ENCODE measurements at places on chromosomes 2 and 18. TPM values are rescaled to one million over a fixed set of nuclear protein-coding genes. Genes with fewer than 3 reads are reported as not detected.

GRCh38 chr2:160816916-160817499 is 323.4 kb upstream of the RBMS1 start:
- DNase-seq, result no peak

DNA sequence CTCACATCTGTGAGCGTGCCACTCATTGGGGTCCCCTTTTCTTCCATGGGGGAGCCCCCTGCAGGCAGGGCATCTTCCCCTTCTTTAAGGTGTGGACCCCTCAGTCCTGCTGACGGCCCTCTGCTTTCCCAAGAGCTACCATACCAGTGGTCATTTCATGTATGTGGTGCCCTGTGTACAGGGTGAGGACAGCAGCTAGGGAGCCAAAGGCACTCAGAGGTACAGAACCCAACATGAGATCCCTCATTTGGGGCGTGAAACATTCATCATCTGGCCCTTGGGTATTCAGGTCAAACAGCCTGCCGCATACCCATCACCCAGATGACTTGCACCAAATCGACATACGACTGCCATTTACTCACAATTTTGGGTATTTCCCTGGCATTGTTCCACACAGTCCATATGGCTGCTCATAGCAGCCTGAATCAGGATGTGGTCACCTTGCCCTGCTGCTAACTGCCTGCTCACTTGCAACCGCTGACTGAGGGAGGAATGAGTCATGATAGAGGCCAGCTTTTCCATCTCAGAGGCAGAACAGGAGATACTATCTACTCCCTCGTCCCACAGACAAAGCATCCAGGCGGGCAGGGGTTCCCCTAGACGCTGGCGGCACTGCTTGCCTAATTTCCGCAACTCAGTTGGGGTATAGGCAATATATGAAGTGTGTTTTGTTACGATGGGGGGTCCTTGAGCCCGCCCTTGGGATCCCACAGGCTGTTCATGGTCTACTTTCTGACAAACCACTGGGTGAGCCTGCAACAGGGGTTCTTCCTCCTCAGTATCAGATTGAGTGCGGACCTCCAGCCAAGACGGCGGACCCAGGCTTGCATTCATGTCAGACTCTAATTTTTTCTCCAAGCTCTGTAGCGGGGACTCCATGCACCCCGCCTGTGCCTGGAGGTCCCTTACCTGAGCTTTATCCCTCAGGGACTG is 228.6 kb downstream of the SATB2 start:
- DNase-seq, result no peak

- DNase-seq, result no peak
These were observed 382.1 kb downstream of the OSR1 start for GRCh38 chr2:18976168-18976961.

GRCh38 chr2:36270758-36271157 is 84.8 kb upstream of the CRIM1 start:
- DNase-seq, result no peak

DNA sequence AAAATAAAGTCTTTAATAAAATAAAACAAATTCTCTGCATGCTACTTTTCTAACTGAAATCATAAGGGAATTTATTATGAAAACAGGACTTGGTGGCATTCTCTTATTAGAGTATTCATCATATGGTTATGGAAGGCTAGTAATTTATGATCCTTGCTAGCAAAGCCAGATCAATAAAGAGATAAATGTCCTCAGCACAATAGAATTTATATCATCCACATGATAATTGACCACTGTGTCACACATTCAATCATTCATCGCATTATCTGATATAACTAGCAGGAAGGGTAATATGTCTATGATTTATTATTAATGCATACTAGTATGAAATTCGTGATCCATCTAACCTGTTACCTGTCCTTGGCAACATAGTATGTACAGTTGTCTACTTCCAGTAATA is 175.8 kb downstream of the MYO3B start:
- DNase-seq, result no peak

GRCh38 chr2:114598329-114598728 is 155.9 kb downstream of the DPP10 start:
- DNase-seq, result no peak

GRCh38 chr2:25386971-25387875 is 45.5 kb upstream of the DNMT3A start:
- DNase-seq, result no peak

DNA sequence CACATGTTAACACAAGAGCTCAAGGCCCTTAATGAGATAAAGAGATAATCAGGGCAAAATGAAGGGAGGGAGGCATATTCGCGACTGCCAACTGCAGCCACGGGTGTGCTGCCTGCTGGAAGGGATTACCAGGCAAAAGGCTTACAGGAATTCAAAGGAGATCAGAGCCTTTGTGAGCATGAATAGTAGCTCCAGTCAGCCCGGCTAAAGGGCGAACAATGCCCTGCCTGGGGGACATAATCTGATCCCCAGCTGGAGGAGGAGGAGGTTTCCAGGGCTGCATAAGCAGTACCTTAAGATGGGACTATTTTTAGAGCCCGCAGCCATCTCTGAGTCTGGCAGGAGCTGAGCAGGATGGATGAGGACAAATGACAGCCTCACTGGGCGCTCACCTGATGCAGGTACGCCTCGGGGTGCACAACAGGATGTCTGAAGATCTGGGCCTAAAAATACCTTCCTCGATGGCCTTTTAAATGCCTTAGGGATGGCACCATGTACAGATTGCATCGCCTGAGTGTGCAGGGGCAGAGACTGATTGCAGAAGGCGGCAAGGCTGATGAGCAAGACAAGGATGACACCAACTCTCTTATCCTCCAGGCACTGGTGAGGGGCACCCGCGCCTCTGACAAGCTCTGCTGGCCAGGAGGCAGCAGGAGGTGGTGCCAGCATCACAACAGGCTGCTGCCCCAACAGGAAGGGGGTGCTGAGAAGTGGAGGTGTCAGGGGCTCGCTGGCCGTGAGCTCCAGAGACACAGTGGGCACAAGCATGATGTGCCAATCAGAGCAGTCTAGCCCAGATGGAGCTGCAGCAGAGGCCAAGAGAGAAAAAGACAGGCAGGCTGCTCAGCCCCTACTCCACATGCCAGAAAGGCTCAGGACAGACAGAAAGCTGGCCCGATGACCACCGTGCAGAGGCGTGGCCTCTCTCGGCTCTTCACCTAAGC is 111.4 kb downstream of the EIPR1 start:
- DNase-seq, result no peak

Gene FAM228A
- 0.28 TPM for total RNA-seq

DNA sequence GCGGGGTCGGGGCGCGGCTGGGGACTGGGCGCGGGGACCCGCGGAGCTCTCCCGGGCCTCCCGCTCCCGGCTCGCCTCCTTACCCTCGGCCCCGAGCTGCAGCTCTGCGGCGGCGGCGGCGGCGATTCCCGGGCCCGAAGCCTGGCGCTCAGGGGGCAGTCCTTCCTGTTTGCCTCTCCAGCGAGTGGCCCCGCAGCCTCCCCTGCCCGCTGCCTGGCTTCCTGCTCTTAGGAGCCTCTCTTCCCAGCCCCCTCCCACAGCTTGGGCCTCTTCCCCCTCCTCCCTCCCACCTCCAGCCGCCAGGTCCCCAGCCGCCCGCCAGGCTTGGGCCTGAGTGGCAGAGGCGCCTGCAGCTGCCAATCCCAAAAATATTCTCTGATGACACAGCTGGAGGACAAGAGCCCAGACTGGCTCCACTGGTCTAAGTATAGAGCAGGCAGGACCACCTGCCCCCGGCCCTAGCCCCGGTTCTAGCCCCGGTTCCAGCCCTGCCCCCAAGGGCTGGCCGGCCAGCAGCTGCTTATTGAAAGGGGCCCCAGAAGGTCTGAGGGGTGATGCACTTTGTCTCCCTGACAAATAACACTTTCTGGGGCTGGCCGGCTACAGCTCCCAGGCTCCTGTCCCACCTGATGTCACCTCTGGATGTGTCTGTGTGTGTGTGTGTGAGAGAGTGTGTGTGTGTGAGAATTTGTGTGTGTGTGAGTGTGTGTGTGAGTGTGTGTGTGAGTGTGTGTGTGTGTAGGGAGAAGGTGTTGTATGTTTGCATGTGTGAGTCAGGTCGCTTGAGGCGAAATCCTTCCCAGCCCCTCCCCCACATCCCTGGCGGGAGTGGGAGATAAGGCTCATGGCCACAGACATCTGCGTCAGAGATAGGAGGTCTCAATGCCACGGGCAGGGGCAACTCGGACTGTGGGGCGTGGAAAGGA is at the start of gene OBSL1:
Gene OBSL1 (minus strand): TSS at position 229 of the 926 bp plus-strand sequence. CDS start 307 bp downstream, outside the sequence.
- peak; percentile 47 for DNase-seq

Gene GALR1
- not detected for total RNA-seq

DNA sequence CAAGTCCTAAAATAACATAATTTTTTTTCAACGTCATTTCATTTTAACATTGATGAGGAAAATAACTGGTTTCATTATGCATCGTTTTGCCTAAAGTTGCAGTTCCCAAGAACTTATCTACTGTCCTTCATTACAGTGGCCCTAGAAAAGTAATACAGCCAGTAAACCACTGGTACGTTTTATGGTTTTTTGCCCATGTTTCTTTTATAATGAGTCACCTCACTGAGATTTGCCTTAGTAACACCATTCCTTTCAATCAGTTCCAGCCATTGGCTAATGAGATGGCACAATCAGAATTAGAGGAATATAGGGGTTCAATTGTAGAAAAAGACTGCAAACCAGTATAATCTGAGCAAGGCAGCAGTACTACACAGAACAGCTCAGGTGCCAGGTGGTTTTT is 422.6 kb upstream of the LYPD1 start:
- no peak for DNase-seq

- DNase-seq, result peak; percentile 8
These were observed 63.5 kb upstream of the FZD7 start for GRCh38 chr2:201969938-201970785.

Gene PROKR1
- not detected for total RNA-seq

DNA sequence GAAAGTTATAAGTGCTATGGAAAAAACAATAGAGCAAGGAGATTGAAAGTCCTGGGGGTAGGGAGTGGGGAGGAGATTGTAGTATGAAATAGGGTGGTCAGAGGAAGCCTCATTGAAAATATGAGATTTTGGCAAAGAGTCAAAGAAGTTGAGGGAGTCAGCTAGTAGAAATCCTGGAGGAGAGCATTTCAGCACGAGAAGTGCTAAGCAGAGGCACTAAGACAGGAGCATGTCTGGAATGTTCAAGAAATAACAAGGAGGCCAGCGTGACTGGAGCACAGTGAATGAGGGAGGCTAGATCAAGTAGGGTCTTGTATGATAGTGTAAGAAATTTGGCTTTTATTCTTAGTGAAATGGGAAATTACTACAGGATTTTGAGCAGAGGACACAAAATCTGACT is 2.1 kb upstream of the TSPYL6 start:
- no peak for DNase-seq

DNA sequence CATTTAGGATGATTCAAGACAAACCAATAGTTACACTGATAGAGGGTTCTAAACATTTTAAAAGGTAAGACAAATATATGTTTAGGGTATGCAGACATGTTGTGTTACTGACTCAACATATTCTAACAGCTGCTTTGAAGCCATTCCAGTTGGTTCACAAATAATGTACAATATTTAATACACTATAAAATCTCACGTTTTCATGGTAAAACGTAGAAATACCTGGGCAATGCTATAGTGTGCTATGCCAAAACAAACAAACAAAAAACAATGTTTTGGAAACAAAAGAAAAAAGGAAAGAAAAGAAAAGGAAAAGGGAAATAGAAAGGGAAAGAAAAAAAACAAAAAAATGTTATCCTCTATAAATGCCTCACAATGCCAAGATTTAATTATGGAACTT is 277.1 kb downstream of the TCF4 start:
- no peak for DNase-seq

Gene MAL
- total RNA-seq, result 4.8 TPM

- DNase-seq, result no peak
These were observed 40.8 kb upstream of the ARHGAP15 start for GRCh38 chr2:143088388-143088787.

Gene TMEFF2
- total RNA-seq, result 0.05 TPM

- DNase-seq, result no peak
These were observed 927.0 kb downstream of the DPP10 start for GRCh38 chr2:115369400-115369799.
